ENCODE measurements at places on chromosomes 4 and X.

GRCh38 chrX:22395372-22395771 lies 122.7 kb downstream of the CBLL2 start:
- peak; percentile 1 for DNase-seq

DNA sequence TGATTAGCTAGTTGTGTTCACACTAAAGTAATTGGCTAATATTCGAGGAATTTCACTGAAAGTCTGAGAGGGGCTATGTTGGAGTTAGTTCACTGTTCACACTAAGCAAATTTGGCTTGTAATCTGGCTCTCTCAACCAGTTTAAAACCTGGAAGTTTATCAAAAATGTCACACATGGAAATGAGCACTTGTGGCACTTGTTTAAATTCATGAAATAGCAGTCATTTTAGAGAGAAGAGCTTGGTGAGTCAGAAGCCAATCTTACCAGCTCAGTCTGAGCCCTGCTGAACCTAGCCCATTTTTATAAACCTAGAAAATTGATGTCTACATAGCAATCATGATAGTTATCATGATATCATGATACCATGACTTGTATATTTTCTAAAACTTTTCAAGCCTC lies 90.7 kb upstream of the JADE1 start:
- no peak for DNase-seq

- DNase-seq: peak; percentile 43
Measured at GRCh38 chr4:140069066-140069465, 84.9 kb downstream of the MAML3 start.

DNA sequence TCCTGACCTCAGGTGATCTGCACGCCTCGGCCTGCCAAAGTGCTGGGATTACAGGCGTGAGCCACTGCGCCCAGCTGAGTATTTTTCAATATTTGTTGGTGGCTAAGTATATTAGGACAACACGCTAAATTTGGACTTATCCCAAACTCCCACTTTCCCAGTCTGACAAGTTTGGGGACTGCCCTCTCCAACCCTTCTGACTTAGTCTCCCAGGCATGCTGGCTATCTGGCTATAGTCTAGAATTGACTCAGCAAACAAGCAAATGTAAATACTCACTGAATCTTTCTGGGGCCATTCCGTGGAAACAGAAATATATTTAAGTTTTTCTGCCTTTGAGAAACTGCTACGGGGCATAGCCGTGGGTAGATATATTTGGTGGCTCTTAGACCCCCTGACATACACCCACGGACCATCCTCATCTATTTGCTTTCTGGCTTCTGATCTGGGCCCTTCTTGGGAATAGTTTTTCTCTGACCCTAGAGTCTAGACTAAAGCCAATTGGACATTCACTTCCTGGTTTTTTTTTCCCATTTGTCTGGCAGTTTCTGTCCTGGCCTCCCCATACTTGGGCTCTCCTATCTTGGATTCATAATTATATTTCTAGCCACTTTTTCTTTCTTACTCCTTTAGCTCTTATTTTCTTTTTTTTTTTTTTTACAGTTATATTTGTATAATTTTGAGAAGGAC lies 11.3 kb upstream of the DOCK11 start:
- DNase-seq: no peak

DNA sequence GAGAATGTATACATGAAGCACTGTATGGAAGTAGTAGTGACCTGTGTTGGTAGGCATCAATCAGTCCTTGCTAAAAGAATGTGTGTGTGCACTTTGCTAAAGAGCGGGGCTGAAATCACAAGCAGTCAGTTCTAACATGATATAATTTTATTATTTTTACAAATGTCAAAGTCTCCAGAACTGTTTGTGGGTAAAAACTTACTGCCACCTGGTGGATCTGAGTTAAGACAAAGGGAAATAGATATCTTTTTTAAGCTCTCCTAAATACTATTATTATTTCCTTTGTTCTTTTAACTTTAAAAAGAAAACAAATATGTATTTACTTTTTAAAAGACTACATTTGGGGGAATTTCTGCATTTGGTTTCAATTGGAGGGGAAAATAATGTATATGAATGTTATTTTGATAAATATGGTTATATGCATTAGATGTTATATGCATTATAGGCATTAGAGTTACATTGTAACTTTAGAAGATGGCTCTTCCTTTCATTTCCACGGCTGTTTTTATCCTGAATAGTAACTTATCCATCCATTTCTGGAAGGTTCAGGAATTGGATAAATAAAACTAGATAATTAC lies 7.8 kb upstream of the CLOCK start:
- DNase-seq: peak; percentile 39

DNA sequence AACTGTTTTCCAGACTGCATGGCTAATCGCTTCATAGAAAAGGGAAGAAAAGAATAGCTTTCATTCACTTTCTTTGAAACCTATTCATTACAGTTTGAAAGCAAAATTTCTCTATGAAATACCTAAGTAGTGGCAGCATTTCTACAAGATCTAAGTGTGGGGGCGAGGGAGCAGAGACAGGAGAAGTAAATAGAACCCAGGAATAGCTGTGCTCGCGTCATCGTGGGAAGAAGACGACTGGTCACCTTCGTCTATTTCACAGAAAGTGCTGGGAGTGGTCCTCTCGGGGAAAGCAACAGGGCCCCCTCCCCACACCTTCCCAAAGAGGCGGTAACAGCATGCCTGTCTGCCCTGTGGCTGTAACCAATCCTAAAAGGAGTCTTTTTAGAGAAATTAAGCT lies 169.9 kb upstream of the NOCT start:
- no peak for DNase-seq

DNA sequence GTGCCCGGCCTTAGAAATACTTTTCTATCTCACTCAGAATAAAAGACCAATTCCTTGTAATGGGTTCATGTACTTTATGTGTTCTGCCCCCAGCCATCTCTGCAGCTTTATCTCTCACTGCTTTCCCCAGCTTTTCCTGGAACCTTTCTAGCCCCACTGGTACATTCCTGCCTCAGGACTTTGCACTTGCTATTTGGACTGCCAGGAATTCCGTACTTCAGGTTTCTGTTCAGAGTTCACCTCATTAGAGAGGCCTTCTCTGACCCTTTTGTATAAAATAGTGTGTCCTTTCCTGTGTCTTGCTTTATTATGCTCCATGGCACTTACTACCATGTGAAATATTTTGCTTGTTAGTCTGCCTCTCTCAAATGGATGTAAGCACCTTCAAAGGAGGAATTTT lies 112.5 kb downstream of the PDLIM5 start:
- no peak for DNase-seq

DNA sequence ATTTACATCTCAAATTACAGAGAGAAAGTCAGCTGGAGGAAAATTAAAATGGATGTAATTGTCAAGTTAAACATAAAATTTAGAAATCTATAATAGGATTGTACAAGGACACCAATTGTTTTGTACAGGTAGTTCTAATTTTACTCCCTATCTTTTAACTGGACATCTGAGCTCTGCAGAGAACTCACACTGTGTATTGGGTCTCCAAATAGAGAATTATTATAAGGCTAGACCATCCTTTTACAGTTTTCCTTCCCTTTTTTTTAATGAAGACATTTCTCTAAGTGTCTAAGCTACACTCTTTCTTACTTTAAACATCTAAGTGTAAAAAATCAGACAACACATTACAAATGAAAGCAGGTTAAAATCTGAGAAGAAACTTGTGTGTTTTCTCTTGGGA lies 78.4 kb upstream of the GC start:
- no peak for DNase-seq

DNA sequence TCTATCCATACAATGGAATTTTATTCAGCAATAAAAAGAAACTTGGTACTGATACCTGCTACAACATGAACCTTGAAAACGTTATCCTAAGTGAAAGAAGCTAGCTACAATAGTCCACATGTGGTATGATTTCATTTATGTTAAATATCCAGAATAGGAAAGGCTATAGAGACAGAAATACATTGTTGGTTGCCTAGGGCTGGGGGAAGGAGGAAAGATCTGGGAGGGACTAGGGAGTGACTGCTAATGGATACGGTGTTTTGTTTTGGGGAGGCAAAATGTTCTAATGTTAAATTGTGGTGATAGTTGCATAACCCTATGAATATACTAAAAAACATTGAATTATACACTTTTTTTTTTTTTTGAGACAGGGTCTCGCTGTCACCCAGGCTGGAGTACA lies 141.1 kb upstream of the ARX start:
- no peak for DNase-seq

- DNase-seq: peak; percentile 51
Measured at GRCh38 chr4:112604589-112604988, 32.1 kb downstream of the ZGRF1 start.

DNA sequence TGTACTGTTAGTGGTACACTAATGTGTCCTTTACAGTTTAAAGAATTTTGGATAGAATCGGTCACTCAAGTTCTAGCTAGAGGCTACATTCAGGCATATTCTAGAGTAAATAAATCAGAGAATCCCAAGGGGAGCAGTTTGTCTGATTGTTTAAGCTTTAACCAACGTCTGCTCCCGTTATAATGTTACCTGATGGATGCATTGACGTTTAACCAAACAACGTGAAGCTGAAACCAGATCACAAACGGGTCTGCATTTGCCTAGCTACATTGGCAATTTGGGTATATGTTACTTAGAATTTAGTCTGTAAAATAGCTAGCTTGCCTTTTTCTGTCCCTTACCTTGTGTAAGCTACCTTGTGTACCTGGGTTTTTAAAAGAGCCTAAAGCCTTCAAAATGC lies 1.6 kb downstream of the PI4K2B start:
- DNase-seq: peak; percentile 22

GRCh38 chrX:64395568-64395929 lies 297 bp upstream of the MTMR8 start:
- DNase-seq: no peak

- DNase-seq: peak; percentile 78
Measured at GRCh38 chr4:36385951-36386571, 104.6 kb downstream of the DTHD1 start.

DNA sequence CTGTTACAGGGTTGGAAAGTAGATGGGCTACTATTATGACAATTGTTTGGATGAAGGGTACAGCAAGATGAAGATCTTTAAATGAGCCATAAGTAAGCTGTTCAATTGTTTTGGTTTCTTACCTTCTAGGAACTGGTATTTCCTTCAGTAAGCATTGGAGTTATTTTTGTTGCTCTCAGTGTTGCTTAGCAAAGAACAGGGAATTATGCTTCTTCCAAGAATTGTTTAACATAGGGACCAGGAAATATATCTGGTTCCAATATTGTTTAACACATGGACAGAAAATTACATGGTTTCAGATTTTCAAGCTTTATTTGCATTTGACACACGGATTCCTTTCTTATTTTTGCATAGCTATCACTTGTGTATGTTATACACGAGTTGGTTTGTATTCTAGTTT lies 1999.0 kb downstream of the ARAP2 start:
- DNase-seq: no peak

DNA sequence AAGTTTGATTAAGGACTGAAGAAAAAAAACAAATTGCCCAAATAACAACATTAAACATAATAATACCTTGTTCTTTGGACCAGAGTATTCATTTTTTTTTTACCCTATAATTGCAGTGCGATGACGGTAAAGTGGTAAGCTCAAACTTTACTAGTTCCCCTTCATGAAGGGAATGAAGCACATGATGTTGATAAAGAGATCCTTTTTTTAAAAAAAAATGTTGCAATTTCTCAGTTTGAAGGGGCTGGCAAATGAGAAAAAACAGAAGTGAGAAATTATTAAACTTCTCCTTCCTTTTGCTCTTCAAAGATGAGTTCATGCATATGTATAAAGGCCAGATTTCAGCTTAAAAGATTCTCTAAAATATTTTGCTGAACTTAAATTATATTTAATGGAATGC lies 231.7 kb downstream of the C4orf33 start:
- peak; percentile 37 for DNase-seq

DNA sequence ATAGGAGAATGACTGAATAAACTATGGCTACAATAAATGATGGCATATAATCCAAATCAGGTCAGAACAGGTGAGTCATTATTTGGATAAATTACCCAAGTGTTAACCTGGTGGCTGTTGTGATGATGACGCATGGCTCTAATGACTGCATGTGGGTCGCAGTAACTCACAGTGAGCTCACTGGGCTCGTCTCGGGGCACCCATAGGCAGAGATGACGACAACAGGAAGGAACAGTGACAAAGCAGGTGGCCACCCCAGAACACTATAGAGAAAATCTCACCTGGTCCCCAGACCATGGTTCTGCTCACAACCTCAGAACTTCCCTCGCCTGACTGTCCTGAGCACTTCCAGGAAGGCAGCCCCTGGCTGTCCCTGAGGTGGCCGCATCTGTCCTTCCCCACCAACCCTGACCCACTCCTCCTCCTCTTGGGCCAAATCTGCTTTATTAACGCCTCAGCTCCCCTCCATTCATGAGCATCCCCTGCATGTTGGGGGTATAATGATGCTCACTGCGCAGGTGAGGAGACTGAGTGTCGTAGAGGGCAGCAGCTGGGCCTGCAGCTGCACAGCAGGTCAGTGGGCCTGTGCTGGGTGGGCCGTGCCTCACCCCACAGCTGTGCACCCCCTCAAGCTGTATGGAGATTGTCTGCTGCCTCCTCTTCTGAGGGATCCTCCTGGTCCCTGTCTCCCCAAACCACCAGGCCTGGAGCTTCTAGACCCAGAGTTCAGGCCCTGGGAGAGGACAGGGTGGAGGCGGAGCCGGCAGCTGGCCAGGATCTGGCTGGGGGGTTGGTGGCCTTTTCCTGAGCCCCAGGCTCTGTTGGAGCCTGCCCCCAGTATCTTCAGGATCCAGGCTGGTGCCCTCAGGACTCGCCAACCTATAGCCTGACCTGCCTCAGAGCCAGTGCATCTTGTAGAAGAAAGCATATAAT lies 30.9 kb upstream of the FAM156A start:
- DNase-seq: no peak
